ENCODE measurements at places on chromosomes 1 and 21.

- no peak for DNase-seq
Observed at GRCh38 chr1:219126377-219126776, 47.3 kb upstream of the LYPLAL1 start.

- no peak for DNase-seq
Observed at GRCh38 chr21:37899146-37899545, 17.1 kb downstream of the KCNJ6 start.

GRCh38 chr1:15400627-15401026 is 9.1 kb upstream of the EFHD2 start:
- DNase-seq, result no peak

DNA sequence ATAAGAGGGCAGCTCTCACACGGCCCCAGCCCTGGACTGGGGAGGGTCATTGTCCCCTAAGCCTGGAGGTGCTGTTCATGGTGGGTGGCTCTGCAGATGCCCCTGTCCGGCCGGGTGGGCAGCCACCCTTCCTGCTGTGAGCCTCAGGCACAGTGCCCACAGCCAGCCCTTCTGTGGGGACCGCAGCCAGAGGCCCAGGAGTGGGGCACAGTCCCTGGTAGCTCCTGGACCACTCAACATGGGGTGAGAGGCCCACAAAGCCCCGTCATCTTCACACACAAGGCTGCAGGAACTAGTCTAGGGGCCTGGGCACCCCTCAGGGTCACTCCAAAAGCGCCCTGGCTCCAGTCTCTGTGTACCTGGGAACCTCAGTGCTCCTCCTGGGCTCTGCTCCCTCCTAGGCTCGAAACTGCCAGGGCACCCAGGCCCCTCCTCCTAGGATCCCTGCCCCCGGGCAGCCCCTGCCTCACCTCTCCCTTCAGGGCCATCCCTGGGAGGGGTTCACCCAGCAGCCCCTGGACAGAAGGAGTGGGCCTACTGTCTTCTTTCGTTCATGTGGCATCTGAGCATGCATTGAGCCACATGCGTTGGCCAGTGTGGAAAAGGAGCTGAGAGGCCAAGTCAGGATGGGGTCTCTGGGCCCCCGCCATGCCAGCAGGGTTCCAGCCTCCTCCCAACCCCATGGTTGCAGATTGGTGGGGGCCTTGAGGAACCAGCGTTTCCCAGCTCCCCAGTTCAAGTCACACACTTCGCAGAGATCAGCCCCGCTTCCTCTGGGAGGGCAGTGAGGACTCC is 43.0 kb downstream of the WNT9A start:
- no peak for DNase-seq

- DNase-seq, result no peak
Observed at GRCh38 chr1:103373991-103374390, 151.5 kb upstream of the RNPC3 start.

GRCh38 chr1:153945795-153946621 is 510 bp downstream of the DENND4B start:
- peak; percentile 49 for DNase-seq

- no peak for DNase-seq
Observed at GRCh38 chr1:39344394-39345154, 140.1 kb downstream of the MACF1 start.

DNA sequence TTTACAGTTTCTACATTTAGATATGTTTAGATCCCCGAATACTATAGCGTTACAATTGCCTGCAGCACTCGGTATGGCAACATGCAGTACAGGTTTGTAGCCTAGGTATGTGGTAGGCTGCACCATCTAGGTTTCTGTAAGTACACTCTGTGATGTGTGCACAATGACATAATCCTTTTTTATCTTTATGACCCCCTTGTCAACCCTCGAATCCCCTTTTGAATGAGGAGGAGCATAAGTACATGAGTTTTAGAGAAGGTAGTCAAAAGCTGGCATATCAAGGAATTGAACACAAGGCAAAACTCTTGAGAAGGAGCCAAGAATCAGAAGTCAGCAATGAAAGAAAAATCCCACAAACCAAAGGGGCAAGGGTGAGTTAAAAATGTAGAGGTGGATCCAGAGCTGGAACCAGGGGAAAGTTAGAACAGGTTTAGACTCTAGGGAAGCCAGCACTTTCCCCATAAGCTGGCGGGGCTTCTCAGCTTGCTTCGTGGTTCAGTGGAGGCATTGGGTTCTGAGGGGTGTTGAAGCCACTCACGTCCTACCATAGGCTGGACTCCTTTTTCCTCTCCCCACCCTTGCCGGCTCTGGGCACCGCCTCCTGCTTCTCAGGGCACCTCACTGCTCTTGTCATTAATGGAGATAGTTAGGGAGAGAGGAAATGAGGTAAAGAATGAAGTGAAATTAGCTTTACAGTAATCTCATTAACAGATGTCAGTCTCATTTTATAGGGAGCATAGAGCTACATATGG is 31.3 kb downstream of the OLFML3 start:
- no peak for DNase-seq

GRCh38 chr1:85578321-85579295 is 2.0 kb upstream of the CCN1 start:
- DNase-seq, result peak; percentile 99

- DNase-seq, result no peak
Observed at GRCh38 chr1:1348420-1349255, 580 bp downstream of the DVL1 start.

- DNase-seq, result no peak
Observed at GRCh38 chr1:228337711-228338520, 68.7 kb downstream of the TRIM11 start.

DNA sequence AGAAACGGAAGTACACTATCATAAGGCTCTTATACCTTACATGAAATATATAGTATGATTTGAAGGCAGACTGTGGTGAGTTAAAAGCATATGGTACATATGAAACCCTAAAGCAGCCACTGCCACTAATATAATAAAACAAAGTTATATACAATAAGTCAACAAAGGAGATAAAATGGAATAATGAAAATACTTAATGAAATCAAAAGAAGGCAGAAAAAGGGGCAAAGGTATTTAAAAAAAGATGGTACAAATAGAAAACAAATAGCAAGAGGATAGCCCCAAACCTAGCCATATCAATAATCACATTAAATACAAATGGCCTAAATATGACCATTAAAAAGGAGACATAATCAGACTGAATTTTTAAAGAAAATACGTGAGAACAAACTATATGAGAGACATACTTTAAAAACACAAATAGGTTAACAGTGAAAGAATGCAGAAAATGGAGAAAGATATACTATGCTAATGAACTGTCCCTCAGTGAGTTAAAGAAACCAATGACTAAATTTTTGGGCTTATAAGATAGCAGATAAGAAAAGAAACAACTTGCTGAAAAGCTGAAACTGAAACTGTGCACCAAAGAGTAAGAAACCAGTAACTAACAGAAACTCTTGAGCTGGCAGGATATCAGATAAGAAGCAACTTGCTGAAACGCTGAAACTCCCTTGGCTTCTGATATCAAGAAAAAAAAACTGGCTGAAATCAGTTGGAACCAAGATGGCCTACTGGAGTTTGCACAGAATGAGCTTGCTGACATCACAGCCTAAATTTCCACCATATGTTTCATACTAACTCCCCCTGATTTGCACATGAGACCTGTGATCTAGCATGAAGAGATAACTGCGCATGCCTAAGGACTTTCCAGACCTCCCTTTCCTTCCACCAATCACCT is 44.3 kb upstream of the IL10 start:
- DNase-seq, result no peak

GRCh38 chr1:234973426-234974250 is 155.0 kb downstream of the TOMM20 start:
- no peak for DNase-seq
